Midbrain (tissue), 1 donor: ENCODE measurements at places on chromosomes 7 and 10.

DNA sequence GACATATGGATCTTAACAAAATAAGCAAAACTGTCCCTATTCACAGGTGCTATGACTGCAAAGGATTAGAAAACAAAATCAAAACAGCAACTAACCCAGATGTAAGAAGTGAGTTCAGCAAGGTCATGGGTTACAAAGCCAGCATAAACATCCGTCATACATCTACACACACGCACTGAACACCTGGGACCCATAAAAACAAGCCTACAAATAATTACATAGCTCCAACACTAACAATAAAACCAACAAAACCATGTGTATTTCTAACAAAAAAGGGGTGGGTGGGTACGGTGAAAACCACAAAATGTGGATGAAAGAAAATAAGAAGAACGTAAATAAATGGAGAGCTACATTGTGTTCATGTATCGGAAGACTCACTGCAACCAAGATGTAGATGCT is 256.8 kb downstream of the ELFN1 start:
- no peak for DNase-seq

DNA sequence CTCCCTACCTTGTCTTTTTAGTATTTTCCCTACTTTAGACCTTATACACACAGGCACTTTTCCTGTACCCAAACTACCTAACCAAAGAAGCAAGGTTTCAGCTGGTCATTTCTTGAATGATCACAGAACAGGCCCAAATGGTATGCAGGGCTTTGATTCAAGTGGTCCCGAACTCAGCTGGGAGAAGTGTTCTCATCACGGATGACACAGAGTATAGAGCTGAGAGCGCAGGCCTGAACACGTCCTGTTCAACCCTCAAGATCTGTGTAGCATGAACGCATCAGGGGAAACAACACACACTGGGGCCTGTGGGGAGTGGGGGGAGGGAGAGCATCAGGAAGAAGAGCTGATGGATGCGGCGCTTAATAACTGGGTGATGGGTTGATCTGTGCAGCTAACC is 318.2 kb downstream of the SFMBT2 start:
- DNase-seq, result no peak

GRCh38 chr7:130865408-130866236 is 131.6 kb upstream of the KLF14 start:
- DNase-seq, result no peak

DNA sequence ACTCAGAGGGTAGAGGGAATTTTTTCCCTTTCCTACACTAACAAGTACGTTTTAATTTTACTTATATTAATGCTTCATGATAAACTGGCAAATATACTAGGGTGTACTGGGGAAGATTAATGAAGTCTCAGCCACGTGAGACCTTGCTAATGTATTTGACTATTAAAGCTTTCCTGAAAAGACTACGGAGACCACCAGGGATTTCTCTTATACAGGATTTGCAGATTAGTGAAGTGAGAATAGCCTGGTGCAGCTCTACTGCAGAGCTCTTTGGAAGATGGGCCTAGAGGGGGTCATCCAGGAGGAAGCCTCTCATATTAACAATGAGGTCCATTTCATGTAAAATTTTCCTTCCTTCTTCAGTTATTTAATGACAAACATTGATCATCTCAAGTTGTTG is 379.0 kb downstream of the SORCS1 start:
- DNase-seq, result no peak

- no peak for DNase-seq
Observed at GRCh38 chr7:138865843-138866242, 67.8 kb upstream of the ATP6V0A4 start.
